ENCODE measurements at places on chromosomes 2 and 18.
A peak's percentile ranks its signal among the peaks of the same experiment; 100 is the strongest.

DNA sequence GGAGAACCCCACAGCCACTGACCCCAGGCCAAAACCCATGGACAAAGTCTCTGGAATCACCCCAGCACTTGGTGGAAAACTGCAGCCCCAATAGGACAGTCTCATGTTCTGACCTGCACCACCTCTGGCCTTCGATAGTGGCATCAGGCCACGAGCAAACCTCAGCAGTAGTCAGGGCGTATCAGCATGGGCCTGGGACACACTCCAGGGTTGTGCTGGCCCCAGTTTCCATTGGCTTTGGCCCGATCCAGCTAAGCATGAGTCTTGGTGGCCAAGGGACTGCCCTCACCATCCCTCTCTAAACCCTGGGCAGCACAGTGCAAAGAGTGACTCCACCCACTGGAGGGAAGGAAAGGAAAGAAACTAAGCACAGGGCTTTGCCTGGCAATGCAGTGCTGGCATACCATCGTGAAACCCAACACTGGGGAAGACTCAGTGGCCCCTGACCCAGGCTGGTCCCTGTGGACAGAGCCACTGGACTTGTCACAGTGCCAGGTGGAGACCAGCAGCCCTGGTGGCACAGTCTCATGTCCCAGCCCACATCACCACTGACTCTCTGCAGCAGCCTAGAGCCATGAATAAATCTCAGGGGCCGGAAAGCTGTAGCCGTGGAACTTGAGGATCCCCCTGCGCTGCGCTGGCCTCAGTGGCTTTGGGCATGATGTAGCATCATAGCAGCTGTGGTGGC is 46.3 kb downstream of the ZNF519 start:
- no peak for DNase-seq

- DNase-seq = no peak
Measured at GRCh38 chr2:74373221-74373676, 6.9 kb downstream of the DCTN1 start.

DNA sequence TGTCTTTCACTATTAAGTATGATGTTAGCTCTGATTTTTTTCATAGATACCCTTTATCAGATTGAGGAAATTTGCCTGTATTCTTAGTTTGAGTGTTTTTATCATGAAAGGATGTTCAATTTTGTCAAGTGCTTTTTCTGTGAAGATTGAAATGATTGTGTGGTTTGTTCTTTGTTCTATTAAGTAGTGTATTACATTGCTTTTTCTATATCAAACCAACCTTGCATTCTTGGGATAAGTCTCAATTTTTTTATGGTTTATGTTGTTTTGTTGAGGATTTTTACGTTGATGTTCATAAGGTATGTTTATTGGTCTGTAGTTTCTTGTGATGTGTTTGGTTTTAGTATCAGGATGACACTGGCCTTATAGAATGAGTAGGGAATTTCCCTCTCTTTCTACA is 19.1 kb downstream of the PDK1 start:
- DNase-seq = no peak

DNA sequence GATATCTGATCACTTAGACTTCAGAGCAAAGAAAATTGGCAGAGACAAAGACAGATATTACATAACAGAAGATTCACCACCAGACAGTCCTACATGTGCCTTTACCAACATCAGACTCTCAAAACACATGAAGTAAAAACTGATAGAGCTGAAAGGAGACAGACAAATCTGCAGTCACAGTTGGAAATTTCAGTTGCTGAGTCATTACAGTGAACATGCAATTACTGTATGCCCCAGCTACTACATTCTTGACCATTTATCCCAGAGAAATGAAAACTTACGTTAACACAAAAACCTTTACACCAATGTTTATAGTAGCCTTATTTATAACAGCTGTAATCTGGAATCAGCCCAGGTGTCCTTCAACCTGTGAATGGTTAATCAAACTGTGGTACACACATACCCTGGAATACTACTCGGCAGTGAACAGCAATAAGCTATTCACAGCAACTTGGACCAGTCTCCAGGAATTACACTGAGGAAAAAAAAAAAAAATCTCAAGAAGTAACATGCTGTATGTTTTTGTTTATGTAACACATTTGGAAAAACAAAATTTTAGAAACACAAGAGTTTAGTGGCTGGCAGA is 7.5 kb upstream of the SCLY start:
- no peak for DNase-seq

GRCh38 chr18:63155169-63155852 is 164.3 kb downstream of the BCL2 start:
- DNase-seq = peak; percentile 86

DNA sequence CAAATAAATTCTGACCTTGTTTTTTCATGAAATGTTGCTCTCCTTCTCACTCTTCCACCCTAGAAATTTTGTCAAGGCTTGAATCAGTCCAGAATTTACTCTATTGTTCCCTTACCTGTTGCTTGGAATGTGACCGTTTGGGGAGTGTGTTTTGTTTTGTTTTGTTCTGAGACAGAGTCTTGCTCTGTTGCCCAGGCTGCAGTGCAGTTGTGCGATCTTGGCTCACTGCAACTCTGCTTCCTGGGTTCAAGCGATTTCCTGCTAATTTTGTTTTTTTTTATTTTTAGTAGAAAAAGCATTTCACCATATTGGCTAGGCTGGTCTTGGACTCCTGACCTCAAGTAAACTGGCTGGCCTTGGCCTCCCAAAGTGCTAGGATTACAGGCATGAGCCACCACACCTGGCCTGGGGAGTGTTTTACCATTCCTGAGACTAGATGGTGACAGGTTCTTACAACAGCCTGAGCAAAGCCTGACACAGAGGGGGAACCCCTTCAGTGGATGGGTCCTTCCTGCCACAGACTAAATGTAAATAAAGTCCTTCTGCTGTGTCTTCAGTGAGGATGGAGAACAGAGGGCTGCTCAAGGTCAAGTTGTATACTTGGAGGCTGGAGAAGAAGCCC is 52.0 kb downstream of the HAUS1 start:
- peak; percentile 35 for DNase-seq

DNA sequence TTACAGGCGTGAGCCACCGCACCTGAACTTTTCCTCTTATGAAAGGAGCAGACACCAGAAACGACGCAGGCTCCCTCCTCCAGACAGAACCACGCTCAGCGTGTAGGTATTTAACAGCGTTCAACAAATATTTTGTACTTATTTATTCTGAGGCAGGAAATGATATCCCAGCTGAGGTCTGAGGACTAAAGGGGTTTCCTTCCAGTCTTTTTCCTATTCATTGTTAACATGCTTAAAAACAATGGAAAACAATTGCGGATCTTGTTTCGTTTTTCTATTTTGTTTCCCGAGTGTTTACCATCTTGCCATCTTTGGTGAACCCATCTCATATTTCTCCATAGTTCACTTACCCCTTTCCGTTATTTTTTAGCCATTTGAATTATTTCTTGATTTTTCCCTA is 43.7 kb upstream of the FOSL2 start:
- DNase-seq = no peak

- DNase-seq = no peak
Measured at GRCh38 chr2:102141970-102142828, at the start of gene IL1R1. Gene IL1R1 (plus strand): TSS chr2:102142746. CDS start chr2:102157725, 14,979 bp downstream.

GRCh38 chr2:101679801-101680487 is 17.6 kb upstream of the MAP4K4 start:
- no peak for DNase-seq

DNA sequence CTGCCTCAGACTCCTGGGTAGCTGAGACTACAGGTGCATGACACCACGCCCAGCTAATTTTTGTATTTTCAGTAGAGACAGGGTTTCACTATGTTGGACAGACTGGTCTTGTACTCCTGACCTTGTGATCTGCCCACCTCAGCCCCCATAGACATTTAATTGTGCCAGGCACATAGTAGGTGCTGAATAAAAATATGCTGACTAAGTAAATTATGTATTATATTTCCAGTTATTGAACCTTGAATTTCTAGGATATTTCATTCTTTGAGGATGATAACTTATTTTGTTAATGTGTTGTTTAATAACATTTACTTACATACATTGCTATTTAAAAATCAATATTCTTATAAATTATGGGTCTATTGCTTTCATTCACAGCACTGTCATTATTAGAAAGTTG is 190.4 kb upstream of the LRRTM4 start:
- DNase-seq = no peak

- DNase-seq = peak; percentile 4
Measured at GRCh38 chr2:221554769-221555493, 17.2 kb downstream of the EPHA4 start.

GRCh38 chr18:33641141-33641540 is 63.1 kb downstream of the ASXL3 start:
- DNase-seq = no peak

DNA sequence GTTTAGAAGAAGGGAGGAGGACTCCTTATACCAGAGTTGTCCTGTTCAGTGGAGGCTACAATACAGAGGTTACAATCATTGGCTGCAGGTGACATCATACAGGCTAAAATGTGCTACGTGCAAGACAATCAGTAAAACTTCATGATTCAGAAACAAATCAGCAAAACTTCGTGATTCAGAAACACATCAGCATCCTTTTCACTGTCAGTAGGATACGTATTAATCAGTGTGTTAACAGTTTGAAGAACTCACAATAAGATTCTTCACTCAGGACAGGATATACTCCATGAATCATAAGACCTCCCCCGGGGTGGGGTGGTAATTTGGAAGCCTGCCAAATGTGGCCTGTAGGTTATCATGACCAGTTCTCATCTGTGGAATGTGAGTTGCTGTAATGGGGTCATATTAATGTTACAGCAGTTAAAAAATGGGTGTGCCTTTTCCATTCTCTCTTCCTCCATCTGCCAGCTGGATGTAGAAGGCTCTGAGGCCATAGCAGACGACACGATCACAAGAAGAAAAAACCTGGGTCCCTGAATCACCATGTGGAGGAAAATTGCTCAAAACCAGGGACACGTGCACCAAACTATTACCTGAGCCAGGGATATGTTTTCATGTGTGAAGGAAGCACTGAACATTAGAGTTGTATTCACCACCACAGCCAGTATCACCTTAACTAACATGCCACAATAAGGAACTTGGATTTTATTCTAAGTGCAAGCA is 134.8 kb upstream of the CREB1 start:
- DNase-seq = no peak

- no peak for DNase-seq
Measured at GRCh38 chr2:232581725-232582124, 31.2 kb downstream of the EIF4E2 start.

GRCh38 chr2:104476563-104476988 is 377.3 kb upstream of the POU3F3 start:
- DNase-seq = no peak

DNA sequence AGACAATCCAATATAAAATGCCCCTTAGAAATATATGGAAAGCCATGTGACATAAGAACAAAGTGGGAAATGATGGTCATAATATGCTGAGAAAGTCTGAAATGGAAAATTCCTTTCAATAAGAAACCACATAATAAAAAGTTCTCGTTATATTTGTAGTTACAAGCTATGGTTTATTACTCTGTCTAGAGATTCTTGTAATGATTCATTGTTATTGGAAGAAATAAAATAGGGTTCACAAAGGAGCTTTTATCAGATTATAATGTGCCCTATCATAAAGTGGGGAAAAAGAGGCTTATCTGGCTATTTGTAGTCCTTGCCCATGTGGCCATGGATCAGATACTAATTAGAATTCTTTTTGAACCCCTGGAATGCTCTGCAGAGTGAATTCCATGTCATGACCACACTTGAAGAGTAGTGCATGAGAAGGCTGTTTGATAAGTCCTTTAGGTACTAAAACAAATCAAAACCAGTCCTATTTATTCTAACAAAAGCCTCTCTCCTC is 420.7 kb upstream of the NRP2 start:
- DNase-seq = no peak
